ENCODE measurements at places on chromosomes 7 and 10.

DNA sequence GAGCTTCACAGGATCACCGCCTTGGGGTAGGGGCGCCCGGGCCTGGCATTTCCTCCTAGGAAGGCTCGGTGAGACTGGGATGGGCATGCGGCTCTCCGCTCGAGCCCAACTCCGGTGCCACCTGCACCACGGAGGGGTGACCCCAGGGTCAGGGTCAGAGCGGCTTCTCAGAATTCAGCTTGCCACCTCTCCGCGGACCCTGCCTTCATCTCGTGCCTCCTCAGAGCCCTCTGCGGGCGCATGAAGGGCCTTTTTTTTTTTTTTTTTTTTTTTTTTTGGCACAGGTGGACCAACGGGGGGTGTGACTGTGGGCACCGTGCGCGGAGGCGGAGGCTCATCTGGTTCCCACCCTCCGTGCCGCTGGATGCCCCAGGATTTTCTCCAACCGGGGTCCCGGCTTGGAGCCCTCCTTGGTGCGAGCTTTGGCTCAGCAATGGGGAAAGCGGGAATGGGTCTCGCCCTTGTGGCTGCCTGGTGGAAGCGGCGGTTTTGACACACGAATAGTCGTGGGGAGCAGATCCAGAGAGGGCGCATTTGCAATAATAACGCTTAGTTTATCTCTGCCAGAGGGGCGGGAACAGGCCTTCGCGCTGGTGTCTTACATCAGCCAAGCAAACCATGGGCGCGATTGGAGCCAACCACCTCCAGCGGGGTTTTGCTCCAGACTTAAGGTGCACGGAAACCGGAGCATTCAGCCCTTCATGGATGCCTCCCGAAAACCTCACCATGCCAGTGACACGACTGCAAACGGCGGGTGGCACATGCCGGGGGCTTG, 5.0 kb upstream of the TNRC18 start:
- DNase-seq: peak; percentile 82

DNA sequence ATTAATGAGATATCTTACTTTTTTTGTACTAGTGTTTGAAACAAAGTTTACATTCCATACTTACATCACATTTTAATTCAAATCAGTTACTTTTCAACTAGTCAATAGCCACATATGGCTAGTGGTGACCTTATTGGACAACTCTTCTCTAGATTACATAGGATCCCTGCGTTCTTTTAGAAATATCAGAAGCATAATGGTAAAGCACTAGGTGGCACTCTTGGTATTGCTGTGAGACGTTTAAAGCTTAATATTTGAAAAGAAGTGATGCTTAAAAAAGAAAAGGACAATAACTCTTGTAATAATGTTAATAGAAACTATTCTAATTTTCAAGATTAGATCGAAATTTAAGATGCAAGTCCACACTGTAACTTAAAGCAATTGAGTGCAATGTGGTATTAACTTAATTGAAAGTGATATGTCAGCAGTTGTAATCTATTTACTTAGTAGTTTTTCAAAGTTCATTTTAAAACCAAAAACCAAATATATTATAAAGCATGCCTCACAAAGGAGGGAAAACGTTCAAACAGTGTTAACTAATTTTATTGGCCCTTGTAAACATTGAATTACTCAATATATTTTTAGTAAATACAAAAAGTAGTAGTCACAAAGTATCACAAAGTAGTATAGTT, 339.1 kb downstream of the ATRNL1 start:
- DNase-seq: peak; percentile 2

- no peak for DNase-seq
Observed at GRCh38 chr10:127429601-127430312, 119.4 kb upstream of the NPS start.

GRCh38 chr10:24849501-24850299, 102.7 kb downstream of the PRTFDC1 start:
- no peak for DNase-seq

DNA sequence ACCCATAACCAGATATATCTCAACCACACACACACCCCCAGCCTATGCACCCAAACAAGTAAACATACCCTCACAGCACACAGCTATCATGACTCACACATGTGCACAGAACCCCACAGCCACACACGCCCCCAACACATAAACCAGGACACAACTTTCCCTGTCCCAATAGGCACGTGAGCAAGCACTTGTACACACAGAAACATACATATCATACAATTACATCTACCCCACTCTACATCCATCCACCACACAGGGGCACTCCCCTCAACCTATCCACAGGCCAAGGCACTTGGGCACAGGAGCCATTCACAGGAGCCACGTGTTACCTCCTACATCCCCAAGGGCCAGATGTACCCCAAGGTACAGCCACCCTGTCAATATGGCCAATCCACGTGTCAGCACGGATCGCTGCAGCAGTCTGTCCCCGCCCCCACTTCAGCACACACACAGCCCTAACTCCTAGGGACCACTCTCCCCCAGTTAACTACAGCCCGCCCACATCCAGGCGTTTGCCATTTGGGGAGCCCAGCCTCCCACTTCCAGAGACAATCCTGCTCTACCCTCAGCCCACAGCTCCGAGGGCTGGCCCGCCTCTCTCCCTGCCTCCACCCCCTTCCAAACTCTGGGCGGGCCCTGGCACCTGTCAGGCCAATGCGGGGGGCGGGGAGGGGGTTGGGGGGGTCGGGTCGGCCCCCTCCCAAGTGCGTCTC, 163.5 kb downstream of the SH3PXD2A start:
- no peak for DNase-seq

DNA sequence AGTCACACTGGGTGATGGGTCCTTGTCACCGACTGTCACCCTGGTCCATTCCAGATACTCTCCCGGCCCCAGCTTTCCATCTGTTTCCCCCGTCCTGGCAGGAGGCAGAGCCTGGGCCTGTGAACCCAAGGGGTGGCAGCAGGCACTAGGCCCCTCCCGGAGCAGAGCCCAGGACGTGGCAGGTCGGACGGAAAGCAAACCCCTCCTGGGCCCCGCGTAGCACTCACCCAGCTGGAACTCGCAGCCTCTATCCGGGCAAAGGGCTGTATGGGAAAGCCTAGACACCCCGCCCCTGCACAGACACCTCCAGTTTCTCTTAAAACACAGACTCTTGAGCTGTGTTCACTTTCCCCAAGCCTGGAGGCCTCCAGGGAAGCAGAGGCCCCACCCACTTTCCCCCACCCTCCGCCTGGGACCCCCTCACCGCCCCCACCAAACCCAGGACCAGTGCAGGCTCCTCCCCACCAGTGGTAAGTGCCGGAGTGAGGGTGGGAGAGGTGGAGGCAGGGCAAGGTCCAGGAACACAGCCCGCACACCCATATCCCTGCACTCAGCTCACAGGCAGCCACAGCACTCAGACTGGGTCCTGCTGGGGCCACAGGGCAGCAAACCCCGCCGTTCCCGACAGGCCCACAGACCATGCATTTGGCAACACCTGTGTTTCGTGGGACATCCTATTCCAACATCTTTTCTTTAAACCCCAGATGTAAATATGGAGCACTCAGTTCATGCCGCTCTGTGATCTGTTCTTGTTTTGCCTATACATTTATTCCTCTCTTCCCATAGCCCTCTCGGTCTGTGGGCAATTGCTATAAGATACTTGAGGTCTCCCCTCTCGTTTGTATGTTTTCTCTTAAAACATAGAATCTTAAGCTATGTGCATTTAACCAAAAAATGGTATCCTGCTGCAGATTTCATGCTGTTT, 98.2 kb upstream of the PDGFA start:
- DNase-seq: no peak

GRCh38 chr7:31744294-31744874, 57.4 kb downstream of the PPP1R17 start:
- DNase-seq: peak; percentile 59

GRCh38 chr7:77687100-77687746, 9.0 kb upstream of the RSBN1L start:
- DNase-seq: no peak

DNA sequence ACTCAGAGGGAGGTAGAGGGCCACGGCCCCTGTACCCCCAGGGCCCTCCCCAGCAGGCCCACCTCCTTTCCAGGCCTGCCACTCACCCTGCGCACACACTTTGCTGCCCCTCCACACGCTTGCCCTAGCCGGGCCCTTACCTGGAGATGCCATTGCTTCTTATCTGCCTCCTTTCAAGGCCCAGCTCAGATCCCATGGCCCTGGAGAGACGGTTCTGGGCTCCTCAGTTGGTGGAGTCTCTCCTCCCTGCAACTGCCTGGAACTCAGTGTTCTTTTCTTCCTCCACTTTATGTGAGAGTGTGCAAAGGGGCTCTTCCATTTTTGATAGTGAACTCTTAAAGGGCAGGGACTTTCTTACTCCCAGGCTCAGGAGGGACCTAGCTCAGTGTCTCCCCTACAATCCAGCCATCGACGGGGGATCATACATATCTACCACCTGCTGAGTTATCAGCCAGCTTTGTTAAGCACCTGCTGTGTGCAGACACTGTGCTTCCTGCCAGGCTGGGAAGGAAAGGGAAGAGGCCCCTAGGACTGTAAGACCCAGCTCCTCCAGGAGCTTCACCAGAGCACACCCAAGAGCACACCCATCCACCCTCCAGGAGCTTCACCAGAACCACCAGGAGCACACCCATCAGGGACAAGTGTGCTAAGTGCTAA, 89.3 kb upstream of the MACROH2A2 start:
- no peak for DNase-seq

- no peak for DNase-seq
Observed at GRCh38 chr7:26165950-26166683, 14.1 kb downstream of the NFE2L3 start.

GRCh38 chr7:53812135-53812534, 730.0 kb upstream of the VSTM2A start:
- no peak for DNase-seq

GRCh38 chr7:116780521-116780920, 81.9 kb upstream of the CAPZA2 start:
- no peak for DNase-seq

DNA sequence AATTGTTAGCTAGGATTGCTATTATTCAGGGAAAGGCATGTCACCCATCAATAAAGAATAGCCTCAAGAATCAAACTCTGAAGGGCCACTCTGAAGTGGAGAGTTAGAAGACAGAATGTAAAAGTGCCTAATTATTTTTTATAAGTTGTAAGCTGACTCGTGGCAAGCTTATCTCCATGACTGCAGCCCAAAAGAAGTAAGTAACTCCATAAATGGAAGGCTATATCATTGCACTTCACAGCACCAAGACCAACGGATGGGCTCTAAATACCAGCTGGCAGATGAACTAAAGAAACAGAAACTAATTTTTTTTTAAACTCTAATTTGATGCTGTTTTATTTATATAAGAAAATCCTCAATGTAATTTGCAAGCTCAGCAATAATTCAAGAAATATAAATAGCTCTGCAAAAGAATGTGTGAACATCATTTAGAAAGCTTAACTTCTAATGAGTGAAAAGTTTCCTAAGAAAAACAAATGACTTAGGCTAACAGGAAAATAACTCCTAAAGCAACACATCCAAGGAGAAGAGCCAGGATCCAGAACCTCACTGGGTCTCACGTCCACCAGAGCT, 165.5 kb downstream of the SNX13 start:
- no peak for DNase-seq

- DNase-seq: no peak
Observed at GRCh38 chr10:123458933-123459332, 207.2 kb upstream of the GPR26 start.

- peak; percentile 82 for DNase-seq
Observed at GRCh38 chr7:18900236-18900635, 217.2 kb downstream of the TWIST1 start.

GRCh38 chr10:70762441-70763175, 22.6 kb downstream of the TBATA start:
- DNase-seq: no peak

- DNase-seq: no peak
Observed at GRCh38 chr10:28993861-28994260, 295.0 kb upstream of the LYZL1 start.

DNA sequence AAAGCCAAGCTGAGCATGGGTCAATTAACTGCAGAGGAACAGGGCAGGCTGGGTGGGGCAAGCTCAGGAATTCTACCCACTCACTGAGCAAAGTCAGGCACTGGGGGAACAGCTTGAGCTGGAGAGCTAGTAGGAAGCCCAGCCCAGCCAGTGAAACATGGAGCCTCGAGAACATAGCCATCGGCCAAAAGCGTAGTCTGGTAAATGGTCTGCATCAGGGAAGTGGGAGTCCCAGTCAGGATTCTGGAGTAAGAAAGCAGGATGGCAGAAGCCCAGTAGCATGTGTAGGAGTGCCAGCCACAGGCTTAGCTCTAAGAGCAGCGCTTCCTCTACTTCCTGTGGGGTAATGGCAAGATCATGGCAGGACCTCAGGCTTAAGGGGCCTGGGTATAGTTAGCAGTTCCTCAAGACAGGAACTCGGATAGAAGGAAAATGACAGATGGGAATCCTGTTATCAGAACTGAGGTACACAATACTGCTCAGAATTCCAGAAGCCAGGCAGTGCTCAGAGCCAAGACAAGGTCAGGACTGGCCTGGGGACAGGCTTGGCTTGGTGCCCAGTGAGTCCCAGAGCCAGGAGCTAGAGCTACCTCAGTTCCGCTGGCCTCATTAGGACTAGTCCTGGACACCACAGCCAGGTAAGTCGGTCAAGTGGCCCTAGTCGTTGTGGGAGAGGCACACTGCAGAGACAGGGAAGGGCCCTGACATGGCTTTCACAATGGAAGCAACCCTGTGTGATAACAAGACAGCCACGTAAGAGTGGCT, 65.4 kb upstream of the MXI1 start:
- DNase-seq: no peak

DNA sequence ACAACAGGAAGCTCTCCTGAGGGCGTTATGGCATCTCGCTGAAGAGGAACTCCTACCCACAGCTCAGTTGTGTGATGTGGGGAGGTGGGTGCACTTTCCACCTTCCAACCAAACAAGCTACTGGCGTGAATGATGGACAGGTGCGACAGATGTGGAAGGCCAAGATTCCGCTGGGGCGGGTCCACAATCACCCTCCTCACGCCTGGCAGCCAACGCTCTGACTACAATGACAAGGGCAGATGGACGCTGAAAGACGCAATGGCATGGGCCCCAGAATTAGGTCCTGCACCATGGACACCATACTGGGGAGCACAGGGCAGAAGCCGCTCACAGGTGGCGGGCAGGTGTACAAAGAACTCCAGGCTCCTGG, 282.5 kb downstream of the PRPF18 start:
- DNase-seq: no peak

DNA sequence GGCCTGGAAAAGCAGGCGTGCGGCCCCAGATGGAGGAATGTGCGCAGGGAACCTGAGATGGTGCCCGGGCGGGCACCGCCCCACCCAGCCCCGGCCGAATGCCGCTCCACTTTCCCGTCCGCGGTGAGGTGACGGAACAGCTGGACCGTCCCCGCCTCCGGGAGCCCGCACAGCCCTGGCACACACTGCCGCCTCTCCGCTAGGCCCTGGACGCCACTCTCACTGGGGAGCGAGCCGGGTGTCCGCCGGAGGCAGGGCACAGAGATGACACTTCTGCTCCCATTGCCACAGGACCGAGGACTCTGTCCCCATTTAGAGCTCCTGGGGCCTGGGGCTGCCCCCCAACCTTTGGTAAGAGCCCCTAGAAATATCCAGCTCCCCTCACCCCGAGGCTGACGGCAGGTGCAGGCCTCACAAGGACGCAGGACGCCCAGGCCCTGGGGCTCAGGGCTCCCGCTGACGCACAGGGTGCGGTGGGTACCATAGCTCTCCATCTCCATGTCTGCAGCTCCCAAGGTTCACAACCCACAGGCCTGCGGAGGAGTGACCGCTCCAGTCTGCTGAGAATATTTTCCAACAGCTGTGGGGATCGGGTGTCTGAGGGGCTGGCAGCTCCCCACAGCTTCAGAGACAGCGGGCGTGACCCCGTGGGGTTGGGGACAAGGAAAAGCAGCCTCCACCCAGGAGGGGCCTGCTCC, 52.2 kb upstream of the PDGFA start:
- DNase-seq: no peak

GRCh38 chr10:14282276-14282675, 48.4 kb downstream of the FRMD4A start:
- DNase-seq: no peak

GRCh38 chr10:106252541-106252940, 912.0 kb downstream of the SORCS1 start:
- no peak for DNase-seq

Measured in DMS 273 treated with DMSO at 0.1 percent for 48 hours (cell line).